ENCODE measurements at places on chromosomes 1 and 21.

DNA sequence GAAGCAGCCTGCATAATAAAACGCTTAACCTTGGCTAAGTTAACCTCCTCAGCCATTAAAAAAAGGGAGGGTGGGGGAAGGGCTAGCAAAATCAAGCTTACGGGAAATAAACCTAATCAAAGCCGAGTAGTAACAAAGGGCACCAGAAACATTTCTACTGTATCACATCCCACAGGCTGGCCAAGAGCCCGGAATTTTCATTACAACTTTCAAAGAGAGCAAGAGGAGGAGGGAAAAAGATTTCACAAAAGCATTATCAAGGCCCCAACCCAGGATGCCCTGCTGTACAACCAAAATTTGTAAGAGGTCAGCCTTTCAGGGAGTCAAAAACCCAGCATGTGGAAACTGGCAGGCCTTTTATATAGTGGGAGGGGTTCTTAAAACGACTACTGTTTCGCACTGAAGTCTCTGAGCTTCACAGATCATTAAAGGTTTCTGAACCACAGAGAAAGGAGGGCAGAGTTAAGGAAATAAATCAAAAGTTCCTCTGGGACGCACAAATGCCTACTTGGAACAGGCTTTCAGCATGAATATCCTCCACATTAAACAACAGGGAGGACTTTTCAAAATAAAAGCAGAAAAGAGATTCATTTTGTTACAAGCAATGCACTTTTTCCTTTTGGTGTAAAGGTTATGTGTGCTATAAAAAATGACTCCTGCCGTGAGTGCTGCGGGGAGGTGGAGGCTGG is 90.4 kb downstream of the SLC45A1 start:
- no peak for DNase-seq

- peak; percentile 85 for DNase-seq
Observed at GRCh38 chr1:32893198-32894018, 7.1 kb downstream of the HPCA start.

DNA sequence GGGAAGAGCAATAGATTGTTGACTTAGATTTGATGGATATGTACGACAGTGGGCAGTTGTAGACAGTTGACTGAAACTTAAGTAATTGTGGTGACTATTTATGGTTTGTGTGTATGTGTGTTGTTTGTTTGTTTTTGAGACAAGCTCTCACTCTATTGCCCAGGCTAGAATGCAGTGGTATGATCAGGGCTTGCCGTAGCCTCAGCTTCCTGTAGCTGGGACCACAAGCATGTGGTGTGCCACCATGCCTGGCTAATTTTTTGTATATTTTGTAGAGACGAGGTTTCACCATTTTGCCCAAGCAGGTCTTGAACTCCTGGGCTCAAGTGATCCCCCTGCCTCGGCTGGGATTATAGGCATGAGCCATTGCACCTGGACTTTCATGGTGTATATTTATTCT is 9.8 kb downstream of the SDHC start:
- no peak for DNase-seq

DNA sequence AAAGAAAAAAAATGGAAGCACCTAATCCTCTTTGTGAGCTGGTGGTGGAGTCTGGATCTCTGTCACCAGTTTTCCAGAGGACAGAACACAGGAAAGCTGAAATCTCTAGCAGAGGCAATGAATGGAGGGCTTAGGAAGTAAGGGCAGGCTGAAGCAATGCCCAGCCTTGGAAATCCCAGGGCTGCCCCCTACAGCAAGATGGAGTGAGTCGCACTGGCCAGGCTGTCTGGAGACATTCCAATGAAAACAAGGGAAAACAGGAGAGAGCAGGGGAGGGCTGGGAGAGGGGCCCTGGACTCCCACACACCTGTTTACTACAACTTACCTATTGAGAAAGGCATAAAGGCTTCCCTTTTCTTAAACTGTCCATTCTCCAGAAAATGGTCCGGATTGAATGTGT is 25.9 kb downstream of the CYP2J2 start:
- no peak for DNase-seq
